ENCODE measurements at places on chromosomes 3 and 15.

GRCh38 chr3:58434168-58434504 lies 504 bp upstream of the PDHB start:
- peak; percentile 17 for DNase-seq

GRCh38 chr3:155519078-155519477 lies 225.6 kb upstream of the STRIT1 start:
- DNase-seq = no peak

- no peak for DNase-seq
Observed at GRCh38 chr3:137110392-137110996, 152.7 kb downstream of the IL20RB start.

- DNase-seq = peak; percentile 13
Observed at GRCh38 chr3:118882353-118882947, 152.2 kb downstream of the IGSF11 start.

- no peak for DNase-seq
Observed at GRCh38 chr3:173096994-173097785, 43.8 kb downstream of the SPATA16 start.

- DNase-seq = no peak
Observed at GRCh38 chr3:197149-197827, 725 bp downstream of the CHL1 start.

DNA sequence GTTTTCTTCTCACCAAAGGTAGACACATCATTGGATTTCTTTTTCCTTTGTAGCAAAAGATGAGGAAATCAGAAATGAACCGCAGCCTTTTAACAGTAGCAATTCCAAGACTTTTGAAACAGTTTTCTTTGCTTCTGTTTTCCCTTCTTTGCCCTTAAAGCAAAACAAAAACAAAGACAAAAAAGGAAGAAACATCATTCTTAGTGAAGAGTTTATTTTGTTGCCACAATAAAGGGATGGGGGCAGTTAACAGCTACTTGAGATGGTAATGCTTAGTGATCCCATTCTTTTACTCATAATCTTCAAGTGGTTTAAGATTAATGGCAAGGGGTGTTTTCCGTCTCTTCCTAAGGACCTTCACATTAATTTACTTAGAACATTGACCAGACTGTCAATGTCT lies 218.8 kb downstream of the MEIS2 start:
- DNase-seq = no peak

DNA sequence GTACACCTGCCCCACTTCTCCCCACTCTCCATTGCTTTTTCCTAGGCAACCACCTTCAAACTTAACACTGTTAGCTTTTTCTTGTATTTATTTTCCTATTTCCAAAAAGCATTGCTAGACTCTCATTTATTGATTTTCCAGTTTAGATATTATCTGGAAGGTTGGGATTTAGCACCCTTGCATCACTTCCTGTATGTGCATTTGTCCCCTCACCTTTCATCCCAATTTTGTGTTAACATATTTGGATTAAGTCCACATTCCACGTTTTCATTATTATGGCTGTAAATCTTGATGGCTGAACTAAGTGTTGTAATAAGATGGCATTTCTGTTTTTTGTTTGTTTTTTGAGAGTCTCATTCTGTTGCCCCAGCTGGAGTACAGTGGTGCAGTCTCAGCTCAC lies 109.7 kb downstream of the TBC1D2B start:
- DNase-seq = no peak

DNA sequence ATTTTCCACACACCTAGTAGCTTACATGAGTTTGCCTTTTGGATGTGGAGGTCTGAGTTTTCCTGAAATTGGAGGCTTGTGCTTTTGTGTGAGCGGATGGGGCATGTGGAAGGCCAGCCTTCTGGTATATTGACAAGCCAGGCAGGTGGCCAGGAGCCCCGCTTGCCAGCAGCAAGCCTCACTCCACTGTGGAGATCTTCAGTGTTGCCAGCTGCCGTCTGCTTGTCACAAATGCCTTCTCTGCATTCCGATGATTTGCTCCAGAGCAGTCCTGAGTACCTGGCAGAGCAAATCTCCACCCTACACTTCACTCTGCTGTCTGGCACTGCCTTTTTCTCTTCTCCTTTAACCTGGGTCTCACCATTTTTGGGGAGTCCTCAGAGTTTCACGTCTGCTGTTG lies 29.1 kb upstream of the CHST2 start:
- DNase-seq = no peak

DNA sequence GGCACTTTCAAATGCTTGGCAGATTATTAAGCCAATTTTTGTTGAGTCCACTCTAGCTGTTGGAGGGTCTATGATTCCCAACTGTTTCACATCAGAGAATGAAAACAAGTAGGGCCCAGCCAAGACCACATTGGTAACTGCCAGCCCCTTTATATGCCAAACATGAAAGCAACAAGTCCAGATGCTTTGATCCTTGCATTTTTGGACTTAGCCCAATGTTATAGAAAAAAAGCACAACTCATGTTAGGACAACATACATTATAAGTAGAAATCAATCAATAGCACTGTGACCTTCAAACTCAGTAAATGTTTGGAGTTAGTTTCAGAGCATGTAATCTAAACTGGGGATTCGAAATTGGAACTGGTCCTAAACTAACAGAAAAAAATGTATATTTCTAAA lies 674.7 kb downstream of the MECOM start:
- DNase-seq = no peak

DNA sequence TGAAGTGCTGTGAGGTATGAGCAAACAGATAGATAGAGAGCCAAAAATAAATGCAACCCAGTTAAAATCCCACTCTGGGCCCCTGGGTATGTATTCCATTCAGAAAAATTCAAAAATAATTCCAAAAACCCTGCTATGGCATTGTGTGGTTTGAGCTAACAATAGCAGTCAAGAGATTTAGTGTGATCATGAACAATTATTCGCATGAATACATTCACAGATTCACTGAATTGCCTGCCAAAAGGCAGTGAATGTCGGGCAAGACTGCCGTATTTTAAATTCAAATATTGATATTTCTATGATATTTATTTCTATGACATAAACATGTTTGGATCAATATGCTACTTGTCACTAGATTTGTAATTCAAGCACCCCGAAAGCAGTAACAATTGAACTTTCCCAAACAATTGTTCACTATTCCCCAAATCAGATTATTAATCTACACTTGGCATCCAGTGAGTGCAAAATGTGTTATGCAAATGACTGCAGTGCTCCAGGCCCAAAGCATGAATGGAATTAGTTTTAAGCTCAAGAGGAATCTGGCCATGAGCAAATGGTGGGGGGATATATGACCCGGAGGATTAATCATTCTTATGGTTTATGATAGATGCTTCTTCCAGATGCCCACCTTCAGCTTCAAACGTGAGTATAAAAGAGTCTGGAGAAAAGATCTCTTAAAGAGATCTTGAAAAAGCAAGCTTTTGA lies 417.0 kb upstream of the MEIS2 start:
- DNase-seq = no peak

DNA sequence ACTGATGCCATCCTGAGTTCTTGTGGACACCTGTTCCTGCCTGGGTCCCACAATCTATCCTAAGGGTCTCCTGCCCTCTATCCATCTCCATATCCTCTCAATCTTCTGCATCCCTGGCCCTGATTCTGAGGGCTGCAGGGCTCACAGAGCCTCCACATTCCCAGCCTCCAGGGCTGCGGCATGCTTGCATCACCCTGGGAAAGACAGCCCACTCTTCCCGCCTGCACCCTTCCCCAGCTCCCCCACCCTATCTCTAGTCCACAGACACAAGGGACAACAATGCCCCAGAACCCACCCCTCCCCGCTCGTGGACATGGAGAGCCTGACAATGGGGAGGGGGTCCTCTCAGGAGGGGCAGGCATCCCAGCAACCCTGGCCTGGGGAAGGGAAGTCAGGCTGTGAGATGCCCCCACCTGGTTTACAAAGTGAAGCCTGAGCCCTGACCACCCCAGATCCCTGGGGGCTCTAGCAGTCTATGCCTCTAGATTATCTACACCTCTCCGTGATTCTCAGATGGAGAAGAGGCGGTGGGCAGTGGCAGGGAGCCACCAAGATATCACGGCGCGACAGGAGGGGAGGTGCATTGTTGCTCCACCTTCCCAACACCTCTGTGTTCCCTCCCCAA lies 10.3 kb downstream of the SEMA3G start:
- no peak for DNase-seq

GRCh38 chr15:71757741-71758530 lies 52.4 kb upstream of the NR2E3 start:
- no peak for DNase-seq

DNA sequence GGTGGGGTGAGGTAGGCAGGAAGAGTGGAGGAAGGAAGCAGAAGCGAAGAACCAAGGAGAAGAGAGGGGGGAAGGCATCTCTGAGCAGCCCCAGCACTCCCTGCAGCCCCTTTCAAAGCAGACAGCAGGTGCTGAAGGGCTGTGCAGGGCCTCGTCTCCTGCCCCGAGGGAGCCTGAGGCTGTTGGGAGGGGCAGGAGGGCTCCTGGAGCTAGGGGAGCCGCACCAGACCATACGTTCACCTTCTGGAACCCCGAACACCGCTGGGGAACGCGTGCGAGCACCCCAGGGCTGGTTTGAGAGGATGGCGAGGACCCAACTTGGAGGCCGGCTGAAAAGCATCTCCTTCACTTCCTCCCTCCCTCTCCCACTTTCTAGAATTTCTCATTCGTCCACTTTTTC lies 259.8 kb downstream of the FAM43A start:
- no peak for DNase-seq

DNA sequence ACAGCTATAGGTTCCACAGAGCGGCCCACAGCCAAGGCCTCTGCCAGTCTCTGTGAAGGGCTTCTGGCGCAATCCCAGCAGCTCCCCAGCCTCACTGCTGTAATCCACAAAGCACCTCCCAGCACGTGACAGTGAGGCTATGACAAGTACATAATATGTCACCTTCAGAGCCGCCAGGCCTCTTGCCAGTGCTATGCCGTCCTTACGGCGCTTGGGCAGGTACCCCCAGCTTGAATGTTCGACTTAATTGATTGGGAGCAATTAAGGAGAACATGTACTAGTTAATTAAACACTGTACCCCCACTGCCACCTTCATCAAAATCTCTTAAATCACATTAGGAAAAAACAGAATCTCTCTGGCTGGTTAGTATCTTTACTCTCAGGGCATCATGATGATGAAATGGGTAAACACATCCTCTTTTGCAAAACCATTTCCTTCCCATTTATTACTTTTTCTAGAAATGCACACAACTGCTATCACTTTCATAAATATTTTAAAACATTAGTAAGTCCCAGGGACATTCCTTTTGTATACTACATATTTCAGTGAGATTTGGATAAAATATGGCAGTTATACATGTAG lies 169.9 kb downstream of the XXYLT1 start:
- DNase-seq = no peak

DNA sequence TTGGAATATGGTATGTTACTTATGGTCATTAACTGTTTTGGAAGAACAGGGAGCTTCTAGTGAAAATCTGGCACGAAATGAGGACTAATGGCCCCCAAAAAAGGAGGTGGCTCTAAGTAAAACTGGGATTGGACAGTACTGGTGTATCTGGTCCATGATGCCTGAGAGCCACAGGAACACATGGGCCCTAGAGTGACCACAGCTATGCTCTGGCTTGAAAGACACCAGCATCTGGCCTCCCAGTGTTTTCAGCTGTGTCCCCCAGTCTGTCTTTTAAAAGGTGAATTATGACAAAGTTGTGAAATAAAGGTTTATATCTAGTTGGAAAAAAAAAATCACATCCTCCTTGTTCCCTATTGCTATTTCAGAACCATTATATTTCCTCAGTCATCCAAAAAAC lies 64.5 kb downstream of the GSK3B start:
- DNase-seq = no peak

- DNase-seq = no peak
Observed at GRCh38 chr3:52054661-52055511, 1.5 kb downstream of the DUSP7 start.

GRCh38 chr3:159171333-159171732 lies 369.5 kb downstream of the MFSD1 start:
- no peak for DNase-seq

- no peak for DNase-seq
Observed at GRCh38 chr15:60126661-60127060, 122.5 kb downstream of the FOXB1 start.

- DNase-seq = no peak
Observed at GRCh38 chr3:61805510-61806080, 244.2 kb downstream of the PTPRG start.

DNA sequence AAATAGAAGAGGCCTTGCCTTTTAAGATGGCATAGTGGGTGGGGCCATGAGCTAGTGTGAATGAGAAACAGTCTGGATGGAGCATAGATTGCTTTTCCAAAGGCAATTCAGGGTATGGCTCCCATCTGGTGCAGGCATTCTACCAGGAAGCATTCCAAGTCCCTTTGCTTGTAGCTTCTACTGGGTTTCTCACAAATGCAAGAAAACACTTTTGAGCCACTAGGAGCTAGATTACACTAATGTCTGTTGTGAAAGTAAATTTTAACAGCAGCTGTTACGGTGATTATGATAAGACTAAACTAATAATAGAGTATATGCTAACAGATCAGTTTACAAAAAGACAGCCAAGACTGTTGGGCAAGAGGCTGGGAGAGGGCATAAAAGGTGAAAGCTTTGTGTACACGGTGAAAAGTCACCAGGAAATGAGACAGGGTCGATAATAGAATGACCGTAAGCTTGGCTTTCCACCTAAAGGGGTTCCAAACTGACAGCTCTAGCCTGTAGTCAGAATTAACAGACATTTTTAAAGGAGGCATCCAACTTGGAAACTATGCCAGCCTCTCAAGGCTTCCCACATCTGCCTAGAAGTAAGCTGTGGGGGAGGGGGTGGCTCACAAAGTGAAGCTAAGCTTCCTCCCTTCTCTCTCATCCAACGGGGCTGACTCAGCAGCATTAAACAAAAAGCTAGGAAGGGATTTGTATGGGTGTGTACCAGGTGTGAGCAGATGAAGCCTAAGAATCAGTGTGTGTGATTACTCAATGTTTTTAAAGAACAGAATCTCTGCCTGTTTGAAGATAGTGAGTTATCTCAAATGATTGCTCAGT lies 61.1 kb upstream of the GPD1L start:
- DNase-seq = peak; percentile 81

DNA sequence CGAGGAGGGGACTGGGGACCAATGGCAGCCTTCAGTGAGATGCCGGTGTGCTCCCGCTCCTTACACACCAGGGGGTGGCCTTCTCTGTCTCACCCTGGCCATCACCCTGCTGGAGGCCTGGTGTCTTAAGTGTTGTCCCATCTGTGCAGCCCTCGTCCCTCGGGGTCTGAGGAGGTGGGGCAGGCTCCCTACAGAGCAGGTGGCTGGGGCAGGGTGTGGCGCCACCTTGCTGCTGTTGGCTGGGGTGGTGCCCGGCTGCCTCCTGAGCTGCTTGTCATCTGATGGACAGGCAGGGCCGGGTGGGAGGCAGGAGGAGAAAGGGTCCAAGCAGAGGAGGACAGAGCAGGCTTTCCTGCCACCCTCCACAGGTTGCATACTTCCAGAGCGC lies 25.9 kb downstream of the PTPN23 start:
- no peak for DNase-seq

DNA sequence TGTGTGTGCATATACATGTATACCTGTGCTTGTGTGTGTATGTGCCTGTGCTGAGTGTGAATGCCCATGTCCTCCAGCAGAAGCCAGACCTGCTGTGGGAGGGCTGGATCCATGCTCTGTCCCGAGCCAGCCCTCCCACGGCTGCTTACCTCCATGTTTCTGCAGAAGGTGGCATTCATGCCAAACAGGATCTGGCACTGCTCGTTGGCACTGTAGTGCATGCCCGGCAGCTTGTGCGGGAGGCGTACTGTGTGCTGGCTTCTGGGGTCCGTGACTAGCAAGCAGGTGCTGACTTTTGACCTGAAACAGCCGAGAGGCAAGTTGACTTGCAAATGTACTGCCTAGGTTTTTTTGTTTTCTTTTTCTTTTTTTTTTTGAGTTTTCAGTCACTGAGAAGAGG lies 189.3 kb downstream of the ADAMTS17 start:
- DNase-seq = no peak
